Stimulated activated CD4-positive, alpha-beta T cell treated with anti-CD3 and anti-CD28 coated beads, TNF-alpha, amount 100 ng/mL, for 1 hour (primary cell): ENCODE measurements at places on chromosomes 3 and 15.

GRCh38 chr3:44795197-44795596, 33.6 kb downstream of the KIF15 start:
- no peak for DNase-seq

GRCh38 chr3:46375814-46376213, 5.1 kb downstream of the CCR5 start:
- no peak for DNase-seq

GRCh38 chr3:10339376-10339955, 18.6 kb upstream of the SEC13 start:
- no peak for DNase-seq

GRCh38 chr15:60093273-60094067, 89.4 kb downstream of the FOXB1 start:
- no peak for DNase-seq

- DNase-seq: no peak
Observed at GRCh38 chr3:171480526-171480925, 20.3 kb upstream of the TNIK start.

GRCh38 chr3:10432931-10433330, 72.5 kb downstream of the ATP2B2 start:
- DNase-seq: no peak

DNA sequence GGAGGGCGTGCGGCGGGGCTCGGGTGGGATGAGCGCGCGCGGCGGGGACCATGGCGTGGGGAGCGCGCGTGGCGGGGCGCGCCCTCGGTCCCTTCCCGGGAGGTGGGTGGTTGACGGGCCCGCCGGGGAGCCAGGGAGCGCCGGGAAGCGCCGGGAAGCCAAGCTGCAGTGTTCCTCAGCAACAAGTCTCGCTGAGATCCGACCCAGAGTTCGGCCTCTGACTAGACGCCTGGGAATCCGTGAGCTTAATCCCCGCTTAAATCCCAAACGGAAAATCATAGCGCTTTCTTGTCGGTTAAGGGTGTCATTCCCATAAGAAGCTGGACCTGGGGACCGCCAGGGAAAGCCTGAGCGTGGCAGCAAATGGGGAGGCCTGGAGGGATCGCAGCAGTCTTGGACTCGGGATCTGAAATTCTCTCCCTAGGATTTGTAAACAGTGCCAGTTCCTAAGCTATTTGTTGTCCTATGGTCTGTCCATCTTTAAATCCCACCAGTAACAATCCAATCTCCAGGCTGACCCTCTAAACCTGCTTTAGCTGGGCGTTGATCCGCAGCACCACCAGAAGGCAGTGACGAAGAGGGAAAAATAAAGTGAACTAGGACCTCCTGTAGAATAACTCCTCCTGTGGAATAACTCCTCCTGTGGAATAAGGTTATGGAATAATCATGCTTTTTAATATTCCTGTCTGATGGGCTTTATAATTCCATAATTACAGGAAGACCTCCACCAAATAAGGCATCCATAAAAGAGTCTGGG, 570 bp upstream of the NEDD4 start:
- DNase-seq: no peak

DNA sequence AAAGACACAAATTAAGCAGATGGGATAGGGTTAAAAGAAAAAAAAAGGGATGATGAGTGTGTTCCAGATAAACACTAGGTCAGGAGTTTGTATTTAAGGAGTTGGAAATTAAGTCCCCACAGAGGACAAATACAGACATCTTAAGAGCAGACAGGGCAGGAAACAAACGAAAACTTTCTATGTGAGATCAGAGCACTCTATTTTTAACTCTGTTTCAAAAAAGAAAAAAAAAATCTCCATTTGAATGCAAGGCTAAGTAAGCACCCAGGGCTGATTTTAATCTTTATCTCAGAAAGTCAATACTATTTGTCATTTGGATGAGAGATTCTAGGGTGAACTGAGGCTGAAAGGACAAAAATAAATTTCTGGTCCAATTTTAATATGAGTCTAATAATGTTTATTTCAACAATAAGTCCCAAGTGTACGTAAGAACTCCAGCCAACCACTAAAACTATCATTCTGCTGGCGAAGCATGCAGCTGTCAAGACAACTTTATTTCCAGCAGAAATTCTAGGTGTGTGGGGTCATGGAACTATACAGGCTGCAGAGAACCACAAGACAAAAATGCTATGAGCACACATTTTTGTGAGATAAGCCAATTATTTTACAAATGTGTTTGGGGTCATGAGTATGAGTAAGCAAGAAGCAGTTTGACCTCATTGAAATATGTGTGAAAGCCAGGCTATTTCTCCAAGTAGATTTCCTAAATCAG, 186.1 kb downstream of the FMN1 start:
- no peak for DNase-seq

DNA sequence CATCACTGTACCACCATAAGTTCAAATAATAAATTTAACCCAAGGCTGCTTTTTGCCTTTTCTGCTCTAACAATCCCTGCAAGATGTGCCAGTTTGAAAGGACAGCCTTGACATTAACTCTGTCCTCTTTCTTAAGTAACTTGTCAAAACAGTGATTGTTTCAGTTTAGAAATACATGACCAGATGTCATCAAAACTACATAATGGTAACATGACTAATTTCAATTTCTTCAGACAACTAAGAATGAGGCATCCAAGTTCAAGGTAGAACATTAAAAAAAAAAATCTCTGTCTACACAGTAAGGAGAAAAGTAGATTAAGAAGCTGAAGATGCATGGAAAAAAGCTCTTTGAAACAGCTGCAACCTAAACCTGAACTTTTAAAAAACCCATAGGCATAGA, 47.4 kb downstream of the SHQ1 start:
- DNase-seq: no peak

GRCh38 chr3:138220788-138221187, 33.7 kb downstream of the ARMC8 start:
- DNase-seq: no peak

GRCh38 chr15:47971637-47972036, 149.2 kb upstream of the SLC24A5 start:
- no peak for DNase-seq

GRCh38 chr3:143989461-143989860, 17.8 kb downstream of the DIPK2A start:
- DNase-seq: no peak

GRCh38 chr3:133832802-133833144, 27.2 kb downstream of the SRPRB start:
- no peak for DNase-seq
